ENCODE measurements at places on chromosomes 3 and 15. TPM values are rescaled to one million over a fixed set of nuclear protein-coding genes. Genes with fewer than 3 reads are reported as not detected.

DNA sequence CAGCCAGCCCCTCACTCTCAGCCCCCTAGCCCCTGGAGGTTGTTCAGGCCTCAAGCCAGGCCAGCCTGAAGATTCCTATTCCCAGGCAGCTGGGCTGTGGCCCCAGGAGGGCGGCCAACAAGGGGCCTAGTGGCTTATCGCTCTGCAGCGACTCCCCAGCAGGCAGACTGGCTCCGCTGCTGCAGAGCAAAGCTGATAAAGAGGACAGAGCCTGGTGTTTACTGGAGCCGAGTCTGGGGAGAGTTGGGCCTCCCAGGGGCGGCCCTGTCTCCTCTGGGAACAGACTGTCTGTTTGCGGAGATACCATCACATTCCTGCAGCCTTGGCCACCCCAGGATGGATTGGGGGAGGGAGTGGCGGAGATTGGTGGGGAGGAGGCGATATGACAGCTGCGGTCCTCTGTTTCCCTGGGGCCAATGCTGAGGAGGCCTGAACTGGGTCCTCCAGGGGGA is 22.4 kb upstream of the SMAD6 start:
- no peak for DNase-seq

DNA sequence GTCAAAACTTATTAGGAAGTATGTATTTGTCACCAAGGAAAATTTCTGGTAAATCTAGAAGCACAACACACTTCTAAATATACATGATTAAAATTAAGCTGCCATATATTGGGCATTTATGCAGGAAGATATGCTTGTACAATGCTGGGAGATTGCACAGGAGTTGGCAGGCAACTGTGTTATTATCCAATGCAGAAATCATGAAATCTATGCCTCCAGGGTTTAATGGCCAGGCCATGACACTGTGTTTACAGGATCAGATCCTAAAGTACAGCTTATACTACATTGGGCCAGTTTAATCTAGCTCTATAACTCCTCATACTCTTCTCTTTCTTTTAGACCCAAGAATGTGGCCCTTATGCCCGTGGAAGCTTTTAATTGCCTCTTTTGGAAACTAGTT is 391.4 kb upstream of the DPH6 start:
- no peak for DNase-seq

DNA sequence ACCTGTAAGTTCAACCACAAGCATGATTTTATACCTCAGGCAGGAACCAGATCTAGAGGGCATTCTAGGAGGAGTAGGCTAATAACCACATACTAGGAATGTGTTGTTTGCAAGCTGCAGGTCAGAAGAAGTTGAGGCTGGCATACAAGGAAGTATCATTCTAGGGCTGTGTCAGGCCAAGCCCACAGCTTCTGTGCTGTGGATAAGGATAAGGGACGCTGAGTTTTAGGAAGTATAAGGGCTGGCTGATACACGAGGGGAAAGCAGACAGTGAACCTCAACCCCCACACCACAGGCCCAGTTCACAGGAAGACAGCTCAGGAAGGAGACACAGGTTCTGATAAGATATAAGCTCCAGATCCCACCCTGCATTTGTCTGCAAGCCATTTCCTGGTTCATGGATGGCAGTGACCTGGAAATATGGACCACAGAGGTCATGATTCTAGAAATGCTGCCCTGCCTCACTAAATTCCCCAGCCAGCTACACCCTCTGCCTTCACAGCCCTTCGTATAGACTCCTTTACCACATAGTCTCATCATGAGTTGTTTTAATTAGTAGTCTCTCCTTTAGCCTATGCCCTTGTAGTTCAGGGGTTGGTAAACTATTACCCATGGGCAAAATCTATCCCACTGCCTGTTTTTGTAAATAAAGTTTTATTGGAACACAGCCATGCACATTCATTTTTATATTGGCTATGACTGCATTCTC is 260.7 kb downstream of the OPA1 start:
- DNase-seq, result no peak

DNA sequence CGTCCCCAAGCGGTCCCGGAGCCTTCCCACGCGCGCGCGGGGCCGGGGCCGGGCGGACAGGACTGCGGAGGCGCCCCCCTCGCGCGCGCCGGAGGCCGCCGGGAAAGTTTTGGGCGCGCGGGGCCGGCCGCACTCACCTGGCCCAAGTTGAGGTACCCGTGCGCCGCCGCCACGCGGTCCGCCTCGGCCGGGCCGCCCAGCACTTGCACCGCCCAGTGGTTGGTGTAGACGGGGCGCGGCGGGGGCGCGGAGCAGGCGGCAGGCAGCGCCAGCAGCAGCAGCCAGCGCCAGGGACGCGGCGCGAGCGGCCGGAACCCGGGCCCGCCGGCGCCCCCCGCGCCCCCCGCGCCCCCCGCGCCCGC is 289 bp downstream of the PCSK6 start:
- DNase-seq, result no peak

DNA sequence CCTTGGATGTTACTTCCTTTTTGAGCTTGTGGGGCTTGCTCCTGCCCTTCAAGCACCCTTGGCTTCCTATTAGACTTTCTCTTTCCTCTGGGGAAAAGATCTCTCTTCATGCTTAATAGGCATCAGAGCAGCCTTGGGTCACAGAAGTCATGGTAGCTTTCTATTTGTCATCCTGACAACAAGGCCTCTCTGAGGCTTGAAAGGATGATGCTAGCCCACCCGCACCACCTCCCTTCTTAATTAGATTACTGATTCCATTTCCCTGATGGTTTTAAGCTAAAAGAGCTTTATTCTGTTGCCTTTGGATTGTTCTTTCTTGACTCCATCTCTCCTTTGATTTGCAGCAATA is 435.5 kb upstream of the TPM1 start:
- no peak for DNase-seq

The TMEM207 gene
- not detected for total RNA-seq

DNA sequence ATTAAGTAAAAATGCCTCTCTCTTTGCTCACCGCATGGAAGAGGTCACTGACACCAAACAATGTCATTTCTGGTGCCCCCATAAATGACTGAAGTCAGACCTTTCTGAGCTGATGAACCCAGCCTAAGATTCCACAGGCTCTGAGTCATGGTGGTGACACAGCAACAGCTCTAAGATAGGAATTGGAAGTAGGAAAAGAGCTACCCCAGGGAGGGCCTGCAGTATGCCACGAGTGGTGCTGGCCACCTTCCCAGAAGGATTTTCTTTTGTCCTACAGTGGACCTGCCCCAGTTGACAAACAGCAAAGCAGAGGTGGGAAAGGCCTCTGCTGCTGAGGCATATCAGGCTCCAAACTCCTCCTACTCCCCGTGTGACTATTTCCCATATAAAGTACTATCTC is 208.1 kb downstream of the MINAR1 start:
- DNase-seq, result peak; percentile 36

- no peak for DNase-seq
Observed at GRCh38 chr3:192848371-192849233, 69.1 kb downstream of the MB21D2 start.

GRCh38 chr3:72887705-72888545 is at the start of gene GXYLT2:
GXYLT2 (plus strand) TSS chr3:72888046; CDS start chr3:72888234, 188 bp downstream.
- DNase-seq, result no peak

GRCh38 chr3:48664929-48665328 is 2.2 kb upstream of the CELSR3 start:
- no peak for DNase-seq

DNA sequence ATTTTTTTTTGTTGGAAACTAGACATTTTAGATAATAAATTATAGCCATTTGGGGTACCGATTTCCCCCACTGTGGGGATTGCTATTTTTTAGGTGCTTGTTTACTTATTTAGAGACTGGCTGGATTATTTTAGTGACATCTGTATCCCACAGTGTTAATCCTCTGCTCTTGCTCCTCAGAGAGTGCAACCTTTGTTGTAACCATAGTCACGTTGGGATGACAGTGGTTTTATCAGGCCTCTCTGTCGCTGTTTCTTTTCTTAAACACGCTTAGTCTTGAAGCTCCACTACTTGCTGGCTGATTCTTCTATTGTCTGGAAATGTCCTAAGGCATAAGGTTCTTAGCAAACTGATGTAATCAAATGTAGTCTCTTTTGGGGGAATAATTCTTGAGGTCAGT is 451.6 kb upstream of the SEMA6D start:
- no peak for DNase-seq

- DNase-seq, result no peak
Observed at GRCh38 chr3:52408466-52408865, 36.4 kb downstream of the SEMA3G start.

DNA sequence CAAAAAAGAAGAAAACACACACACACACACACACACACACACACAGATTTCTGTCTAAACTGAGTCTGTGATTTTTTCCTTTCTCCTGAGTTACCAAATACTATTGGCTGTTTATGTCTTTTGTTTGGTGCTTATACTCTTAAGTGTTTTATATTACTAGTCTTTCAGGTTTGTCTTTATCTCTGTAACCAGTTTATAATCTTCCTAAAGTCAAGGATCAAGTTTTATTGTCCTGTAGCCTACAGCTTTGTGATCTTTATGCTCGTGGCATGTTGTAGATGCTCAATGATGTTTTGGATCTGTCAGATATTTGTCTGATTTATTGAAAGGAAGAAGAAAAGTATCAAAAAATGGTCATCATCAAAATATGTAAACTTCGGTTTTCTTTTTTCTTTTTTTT is 4.6 kb downstream of the MAP2K5 start:
- DNase-seq, result no peak

DNA sequence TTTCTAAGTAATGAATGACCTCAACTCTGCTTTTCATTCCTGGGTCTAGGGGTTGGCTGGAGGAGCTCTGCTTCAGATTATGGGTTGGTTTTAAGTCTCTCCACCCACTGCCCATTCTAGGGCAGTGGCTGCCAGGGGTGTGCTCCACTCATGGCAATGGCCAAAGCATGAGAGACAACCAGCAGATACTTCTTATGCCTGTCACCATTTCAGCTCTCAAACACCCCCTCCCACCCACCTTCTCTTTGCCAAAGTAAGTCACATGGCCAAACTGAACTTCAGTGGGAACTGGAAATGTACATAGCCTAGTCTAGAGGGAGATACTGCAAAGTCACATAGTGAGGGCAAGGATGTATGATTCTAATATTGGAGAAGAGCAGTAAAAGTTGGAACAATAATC is 285.3 kb downstream of the RPLP1 start:
- no peak for DNase-seq

DNA sequence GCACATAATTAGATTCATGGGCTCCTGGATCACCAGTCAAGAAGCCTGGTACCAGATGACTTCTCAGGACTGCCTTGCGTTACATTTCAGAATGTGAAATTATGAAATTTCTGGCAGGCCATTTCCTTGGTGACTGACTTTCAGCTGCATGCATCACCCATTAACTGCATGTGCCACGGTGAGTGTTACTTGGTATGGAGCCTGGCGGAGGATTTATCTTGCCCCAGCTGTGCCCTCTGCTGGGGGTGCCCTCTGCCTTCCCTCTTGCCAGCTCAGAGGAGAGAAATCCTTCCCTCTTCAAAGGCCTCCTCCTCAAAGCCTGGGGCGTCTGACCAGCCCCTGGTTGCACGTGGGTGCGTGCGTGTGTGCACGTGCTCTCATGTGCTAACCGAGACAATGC is 57.7 kb upstream of the CTSH start:
- DNase-seq, result no peak

DNA sequence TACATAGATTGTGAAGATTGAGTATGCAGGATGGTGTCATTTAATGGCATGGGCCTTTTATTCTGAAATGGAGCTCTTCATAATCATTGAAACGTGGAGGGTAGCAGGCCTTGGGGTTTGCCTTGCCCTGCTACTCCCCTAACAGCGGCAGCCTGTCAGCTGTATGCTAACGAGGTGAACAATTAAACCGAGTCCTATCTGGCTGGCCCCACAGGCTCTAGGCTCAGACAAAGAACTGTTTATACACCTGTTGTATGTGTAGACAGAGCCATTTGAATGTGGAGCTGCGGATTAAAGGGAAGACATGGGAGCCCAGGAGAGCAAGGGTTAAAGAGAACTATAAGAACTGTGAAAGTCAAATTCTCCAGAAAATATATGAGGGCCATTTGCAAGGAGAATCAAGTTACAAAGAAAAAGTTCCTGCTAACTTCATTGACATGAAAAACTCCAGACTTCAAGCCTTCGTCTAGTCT is 116.7 kb upstream of the CGNL1 start:
- no peak for DNase-seq

The CASR gene
- total RNA-seq, result not detected

- DNase-seq, result no peak
Observed at GRCh38 chr15:55768670-55769185, 25.8 kb upstream of the PRTG start.

DNA sequence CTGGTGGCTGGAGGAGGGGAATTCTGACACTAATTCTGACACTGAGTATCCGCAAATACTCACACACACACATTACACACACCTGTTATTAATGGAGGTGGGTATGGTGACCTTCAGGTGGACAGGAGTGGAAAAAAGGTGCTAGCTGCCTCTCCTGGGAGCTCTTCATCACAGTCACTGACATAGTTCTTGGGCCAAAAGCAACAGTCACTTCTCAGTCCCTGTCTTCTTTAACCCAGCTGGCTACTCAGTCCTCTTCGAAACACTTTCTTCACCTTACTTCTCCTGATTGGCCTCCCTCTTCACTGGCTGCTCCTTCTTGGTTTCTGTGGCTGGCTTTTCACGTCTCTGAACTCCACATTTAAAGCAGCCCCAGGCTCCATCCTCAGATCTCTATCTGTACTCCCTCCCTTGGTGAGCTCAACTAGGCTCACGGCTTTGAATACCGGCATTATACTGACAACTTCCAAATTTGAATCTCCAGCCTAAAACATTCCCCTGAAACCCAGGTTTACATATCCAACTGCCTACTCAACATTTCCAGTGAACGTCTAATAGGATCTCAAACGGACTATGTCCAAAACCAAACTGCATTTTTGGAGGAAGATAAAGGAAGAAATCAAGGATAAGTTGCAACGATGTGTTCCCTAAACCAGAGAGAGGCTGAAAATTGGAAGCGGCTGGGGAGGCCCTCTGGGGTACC is 53.2 kb upstream of the HEG1 start:
- no peak for DNase-seq

The SGO1 gene
- total RNA-seq, result 4.3 TPM

DNA sequence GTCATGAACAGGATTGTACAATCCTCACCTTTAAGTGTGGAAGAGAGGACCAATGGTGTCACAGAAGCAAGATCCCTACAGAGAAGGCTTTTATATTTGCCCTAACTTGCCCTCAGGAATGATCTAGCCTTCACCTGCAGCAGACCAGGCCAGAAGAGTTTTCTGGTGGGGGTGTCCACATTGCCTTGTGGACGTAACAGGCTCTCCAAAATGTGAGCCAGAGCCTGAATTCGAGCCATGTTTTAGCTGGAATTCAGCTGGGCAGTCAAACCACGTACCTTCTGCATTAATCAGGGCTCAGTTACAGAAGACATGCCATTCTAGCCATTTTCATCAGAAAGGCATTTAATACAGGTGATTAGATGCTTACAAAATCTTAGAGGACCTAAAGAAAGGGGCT is 23.6 kb upstream of the RAB7A start:
- no peak for DNase-seq

The LNP1 gene
- 1.2 TPM for total RNA-seq

Measured in glomerular endothelial cell (primary cell).